HT1080 (cell line): ENCODE measurements at places on chromosomes 7 and 10. TPM values are rescaled to one million over a fixed set of nuclear protein-coding genes. Genes with fewer than 3 reads are reported as not detected.

SDHAF3 gene
- 41.7 and 45.3 TPM in 2 replicates for total RNA-seq

LZTS2 gene
- total RNA-seq, result 51.8 and 62.1 TPM in 2 replicates

PSPH gene
- 84.6 and 90.8 TPM in 2 replicates for total RNA-seq

- DNase-seq, result no peak
These were observed 1246.7 kb upstream of the SORCS1 start for GRCh38 chr10:108411206-108411605.

DNA sequence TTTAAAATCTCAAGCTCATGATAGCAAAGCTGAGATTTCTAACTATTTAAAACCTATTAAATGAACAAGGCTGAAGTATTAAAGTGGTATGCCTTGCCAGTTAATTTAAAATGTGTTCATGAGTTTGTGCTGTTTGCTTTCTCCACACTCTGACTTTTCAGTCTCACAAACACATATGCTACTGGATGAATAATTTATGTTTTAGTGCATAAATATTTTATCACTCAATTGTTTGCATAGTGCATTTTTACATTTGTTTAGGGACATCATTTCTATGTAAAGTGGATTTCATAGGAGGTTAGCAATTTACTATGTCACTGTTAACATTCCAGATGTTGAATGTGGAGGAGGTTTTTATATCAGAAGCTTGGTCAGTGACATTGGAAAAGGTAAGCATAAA lies 36.0 kb downstream of the TRUB1 start:
- DNase-seq, result no peak

- no peak for DNase-seq
These were observed 21.9 kb upstream of the KCNK18 start for GRCh38 chr10:117175215-117175900.

DNA sequence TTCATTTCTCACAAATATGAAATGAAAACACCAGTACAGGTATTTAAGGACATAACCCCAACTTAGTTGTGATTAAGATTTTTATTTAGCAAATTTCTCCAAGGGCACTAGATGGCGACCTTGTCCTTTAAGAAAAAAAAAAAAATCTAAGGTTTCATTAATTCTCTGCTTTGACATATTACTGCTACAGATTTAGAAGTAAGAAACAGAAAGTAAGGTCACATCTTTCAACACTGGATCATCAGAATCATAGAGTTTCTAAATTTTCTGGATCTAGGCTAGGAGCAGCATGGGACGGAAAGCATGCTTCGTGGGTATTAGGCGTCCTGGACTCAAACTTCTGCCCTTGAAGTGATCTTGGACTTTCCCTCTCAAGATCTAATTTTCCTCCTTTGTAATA lies 85.5 kb upstream of the PRKG1 start:
- DNase-seq, result peak; percentile 48

DNA sequence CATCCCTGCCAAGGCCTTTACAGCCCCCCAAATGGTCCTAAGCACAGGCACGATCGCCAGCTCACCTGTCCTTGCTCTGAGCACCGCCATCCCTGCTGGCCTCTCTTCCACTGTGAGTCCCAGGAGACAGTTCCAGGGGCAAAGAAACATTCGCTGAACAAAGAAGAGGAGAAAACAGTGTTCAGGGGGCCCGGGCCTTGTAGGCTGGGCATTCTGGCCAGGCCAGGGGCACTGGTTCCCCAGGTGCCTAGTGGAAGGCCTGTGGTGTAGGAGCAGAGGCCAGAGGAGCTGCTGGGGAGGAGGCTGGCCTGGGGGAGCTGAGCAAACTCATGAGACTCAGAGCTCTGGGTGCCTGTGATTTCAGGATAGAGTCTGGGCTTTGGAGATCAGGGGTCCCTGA lies 22.6 kb downstream of the AQP1 start:
- no peak for DNase-seq

GRCh38 chr7:69961436-69961835 lies 363.2 kb downstream of the AUTS2 start:
- no peak for DNase-seq

DNA sequence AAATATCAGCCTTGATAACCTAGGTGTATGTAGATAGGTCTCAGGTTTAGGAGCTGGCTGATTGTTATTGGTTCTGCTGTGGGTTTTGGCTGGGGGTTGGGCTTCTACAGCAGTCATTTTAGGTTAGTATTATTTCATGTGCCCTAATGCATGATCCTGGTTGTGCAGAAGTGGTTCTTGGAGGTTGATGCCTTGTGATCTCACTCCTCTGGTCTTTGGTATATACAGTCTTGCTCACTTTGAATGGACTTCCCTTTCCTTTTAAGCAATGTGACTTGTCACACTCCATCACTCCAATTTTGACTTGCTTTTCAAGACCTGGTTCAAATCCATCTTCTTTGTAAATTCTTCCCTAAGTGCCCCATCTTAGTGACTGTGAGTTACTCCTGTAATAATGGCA lies 188.9 kb downstream of the LRMDA start:
- no peak for DNase-seq

GRCh38 chr7:57867884-57868701 lies 418.1 kb downstream of the ZNF716 start:
- DNase-seq, result peak; percentile 2

DNA sequence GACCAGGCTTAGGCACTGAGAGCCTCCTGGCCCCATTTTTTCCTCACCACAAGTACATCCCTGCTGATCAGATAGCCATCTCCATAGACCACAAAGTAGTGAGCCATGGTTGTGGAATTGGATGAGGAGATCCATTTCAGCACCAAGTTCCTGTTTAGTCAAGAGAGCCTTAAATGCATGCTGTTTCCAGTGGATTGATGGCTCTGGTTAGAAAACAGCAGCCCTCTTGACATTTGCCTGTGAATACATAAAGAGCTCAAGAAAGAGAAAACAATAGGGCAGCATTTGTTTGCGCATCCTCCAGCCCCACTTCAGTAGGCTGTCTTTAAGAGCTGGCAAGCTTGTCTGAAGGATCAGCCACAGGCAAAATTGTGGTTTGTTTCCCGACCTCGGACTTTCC lies 251.2 kb downstream of the POU6F2 start:
- DNase-seq, result peak; percentile 3

- DNase-seq, result no peak
These were observed 21.5 kb downstream of the SKAP2 start for GRCh38 chr7:26842897-26843296.

DNA sequence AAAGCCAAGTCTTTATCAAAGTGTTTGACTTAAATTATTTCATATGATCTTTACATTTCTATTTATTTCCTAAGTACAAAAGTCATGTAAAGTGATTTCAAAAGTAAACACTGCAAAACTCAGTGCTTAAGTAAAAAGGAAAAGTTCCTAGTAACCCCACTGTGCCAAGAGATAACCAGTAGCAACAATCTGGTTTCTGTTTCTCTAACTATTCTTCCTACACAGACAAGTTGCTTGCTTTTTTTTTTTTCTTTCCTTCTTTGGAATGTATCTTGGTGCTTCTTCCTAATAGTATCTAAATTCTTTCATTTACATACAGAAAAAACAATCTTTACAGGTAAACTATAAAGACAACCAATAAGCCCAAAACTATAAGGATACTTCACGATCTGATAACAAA lies 3.1 kb downstream of the JCAD start:
- no peak for DNase-seq
